GM12864 (cell line): ENCODE measurements at places on chromosomes 4 and X.

DNA sequence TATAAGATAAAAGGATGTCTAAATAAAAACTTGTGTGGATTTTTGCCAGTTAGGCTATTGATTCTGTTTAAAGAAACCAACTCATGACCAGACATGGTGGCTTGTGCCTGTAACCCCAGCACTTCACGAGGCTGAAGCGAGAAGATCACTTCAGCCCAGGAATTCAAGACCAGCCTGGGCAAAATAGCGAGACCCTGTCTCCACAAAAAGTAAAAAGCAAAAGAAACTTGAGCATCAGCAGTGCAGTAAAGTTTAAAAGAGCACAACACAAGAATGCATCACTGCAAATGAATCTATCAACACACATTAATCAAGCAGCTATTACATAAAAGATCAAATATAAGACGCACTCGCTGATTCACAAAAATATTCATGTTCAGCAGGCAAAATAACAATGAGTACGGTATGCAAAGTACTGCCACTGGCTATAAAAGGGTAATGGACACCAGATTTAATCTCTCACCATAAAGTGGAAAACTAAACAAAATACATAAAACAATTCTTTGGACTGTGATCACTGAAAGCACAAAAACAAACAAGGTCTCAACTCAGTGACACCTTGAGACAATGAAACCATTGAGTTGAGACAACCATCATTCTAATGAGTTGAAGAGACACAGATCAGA is 41.3 kb downstream of the LRBA start:
- DNase-seq = no peak

DNA sequence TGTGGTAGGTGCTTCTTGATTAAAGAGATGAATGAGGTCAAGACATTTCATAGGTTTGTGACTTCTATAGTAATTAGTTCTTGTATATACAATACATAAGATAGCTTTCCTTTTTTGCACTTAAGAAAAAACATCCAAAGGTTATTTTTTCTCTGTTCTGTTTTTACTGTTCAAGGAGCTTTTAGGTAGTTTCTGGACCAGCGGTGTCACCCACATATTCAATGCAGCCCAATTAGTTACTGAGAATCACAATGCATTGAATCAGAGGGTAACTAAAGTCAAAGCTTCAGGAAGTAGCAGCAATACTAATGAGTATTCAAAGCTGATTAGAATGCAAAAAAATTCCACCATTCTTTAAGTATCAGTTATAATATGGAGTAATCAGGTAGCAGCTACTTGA is 211.6 kb downstream of the SH2D1A start:
- no peak for DNase-seq

DNA sequence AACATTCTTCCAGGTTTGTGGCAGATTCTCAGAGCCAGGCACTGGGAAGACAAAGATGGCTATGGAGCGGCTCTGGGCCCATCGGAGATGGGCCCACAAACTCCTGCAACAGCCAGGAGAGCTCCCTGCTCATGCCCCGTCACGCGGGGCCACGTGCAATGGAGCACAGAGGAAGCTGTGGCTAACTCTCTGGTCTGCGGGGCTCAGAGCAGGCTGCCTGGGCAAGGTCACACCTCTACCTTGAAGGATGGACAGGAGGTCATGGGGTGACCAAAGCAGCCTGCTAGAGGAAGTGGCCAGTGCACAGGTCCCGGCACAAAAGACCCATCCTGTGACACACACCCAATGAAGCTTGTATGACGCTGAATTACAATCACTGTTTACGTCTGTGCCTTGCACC is 45.2 kb downstream of the C4orf50 start:
- DNase-seq = no peak

GRCh38 chrX:47321386-47321785 is 49.0 kb upstream of the ZNF157 start:
- no peak for DNase-seq

DNA sequence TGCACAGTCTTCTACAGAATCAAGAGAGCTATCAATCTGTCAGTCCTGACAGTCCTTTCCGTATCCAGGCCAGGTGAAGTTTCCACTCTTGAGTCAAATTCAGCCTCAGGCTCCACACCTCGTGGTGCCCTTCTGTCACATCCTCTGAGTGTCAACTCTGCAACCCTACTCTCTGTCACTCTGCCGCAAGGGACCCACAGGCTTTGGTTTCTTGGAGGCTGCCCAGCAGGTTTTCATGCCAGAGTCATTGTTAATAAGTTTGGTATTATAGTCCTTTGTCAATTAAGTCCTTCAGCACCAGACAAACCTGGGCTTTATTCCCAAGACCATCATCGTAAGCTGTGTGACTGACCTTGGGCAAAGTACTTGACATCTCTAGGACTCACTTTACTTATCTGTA is 83.4 kb upstream of the KLHL13 start:
- no peak for DNase-seq

GRCh38 chr4:7987148-7987989 is 47.7 kb upstream of the AFAP1 start:
- DNase-seq = peak; percentile 45

GRCh38 chr4:124804041-124804440 is 91.5 kb upstream of the ANKRD50 start:
- DNase-seq = no peak

DNA sequence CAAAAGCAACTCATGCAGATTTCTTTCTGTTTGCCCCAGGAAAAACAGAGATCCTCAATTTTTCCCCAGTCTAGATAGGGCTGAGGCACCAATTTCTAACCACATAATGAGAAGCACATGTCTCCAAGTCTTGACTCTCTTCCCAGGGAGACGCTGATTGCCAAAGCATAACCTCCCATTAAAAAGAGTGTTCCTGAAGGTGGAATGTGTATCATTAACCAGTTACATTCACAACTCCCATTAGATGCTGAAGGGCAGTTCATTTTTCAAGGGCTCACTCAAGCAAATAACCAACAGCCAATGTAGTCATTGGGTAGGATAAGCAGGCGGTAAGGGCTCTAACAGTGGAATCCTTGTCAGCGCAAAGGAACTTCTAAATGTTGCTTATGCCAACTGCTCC is 27.5 kb downstream of the TMEM47 start:
- DNase-seq = no peak

DNA sequence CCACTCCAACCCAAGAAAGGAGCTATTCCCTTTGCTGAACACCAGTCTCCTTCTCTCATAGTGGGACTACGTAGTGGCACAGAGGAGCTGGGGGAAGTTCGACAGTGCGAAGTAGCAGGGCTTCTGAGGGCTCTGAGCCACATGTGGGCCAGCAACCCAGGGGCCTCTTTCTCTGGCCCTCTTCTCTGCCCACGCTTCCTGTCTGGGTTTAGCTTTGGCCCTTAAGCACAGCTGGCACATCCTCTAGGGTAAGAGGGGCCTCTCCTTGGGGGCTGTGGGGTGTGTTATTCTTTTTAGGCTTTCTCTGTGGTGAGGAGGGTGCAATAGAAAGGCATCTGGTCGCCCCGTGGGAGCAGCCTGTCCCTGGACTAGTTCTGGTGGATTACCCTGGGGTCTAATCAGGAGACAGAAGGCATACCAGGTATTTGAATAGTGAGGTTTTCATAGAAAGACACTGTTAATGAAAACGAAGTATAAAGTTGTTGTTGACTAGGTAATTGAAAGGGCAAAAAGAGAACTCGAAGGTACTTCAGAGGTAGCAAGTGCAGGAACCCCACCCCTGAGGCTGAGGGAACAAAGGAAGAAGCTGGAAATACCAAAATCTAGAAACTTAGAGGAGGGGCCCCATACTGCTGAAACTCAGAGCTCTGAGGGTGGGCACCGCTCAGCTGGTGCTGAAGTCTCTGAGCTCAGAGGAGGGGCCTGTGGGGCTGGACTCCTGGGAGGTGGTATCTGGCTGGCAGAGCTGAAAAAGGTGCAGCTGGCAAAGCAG is 151.9 kb upstream of the RPS6KA3 start:
- DNase-seq = no peak

DNA sequence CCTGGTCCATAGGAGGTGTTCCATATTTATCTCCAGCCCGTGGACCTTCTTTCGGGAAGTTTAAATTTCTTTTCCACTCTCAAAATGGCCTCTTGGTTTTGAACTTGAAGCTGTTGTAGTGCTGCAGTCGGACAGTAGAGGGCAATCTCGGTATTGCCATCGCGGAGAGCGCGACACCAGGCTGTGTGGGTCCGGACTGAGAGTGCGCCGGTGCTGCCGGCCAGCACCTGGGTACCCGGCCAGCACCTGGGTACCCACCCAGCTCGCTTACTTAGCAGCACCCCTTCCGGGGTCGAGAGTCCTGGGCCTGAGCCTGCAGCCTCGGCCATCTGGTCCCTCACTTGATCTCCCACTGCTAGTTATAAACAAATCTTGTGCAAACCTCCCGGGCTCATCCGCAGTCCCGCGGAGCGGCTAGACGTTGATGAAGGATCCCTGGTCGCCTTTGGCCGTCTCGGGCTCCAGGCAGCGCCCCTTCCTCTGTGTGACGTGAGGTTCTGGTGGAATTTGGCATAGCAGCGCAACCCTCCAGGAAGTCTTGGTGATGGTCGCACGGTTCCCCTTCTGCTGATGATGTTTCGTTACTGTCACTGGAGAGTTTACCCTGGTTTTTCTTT is 18.0 kb downstream of the FAM9A start:
- DNase-seq = no peak

DNA sequence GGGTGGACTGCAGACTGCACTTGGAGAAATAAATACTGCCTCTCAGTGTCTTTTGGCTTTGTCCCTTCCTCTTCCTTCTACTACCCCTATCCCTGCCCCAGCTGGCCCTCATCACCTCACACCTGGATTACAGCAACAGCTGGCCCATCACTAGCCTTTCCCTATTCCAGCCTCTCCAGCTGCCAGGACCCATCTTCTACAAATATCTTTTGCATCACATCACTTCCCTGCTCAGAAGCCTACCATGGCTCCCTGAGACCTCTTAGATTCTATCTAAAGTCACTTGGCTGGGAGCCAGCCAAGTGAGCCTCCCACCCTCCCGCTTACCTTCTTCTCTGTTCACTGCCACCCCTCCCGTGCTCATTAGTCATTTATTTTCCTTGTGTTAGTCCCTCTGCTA is 66.8 kb downstream of the TSC22D3 start:
- DNase-seq = no peak

- no peak for DNase-seq
Observed at GRCh38 chrX:7219153-7219705, 71.3 kb upstream of the PUDP start.

DNA sequence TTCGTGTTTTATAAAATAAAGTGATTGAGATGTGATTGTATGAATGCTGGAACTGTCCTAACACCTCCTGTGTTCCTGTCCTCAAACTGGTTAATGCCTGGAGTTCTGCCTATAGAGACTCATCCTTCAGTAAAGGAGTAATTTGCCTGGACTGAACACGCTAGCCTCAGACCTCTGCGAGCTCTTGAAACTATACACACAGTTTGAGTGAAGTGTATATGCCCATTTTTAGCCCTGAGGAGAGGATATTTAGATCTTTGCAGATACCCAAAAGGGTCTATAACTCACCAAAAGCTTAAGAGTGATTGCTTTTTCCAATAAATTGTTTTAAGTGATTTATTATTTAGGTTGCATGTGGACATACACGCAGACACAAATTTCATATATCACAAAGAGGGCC is 29.9 kb upstream of the STIM2 start:
- no peak for DNase-seq

GRCh38 chr4:76729460-76729859 is 168.5 kb downstream of the SOWAHB start:
- no peak for DNase-seq

DNA sequence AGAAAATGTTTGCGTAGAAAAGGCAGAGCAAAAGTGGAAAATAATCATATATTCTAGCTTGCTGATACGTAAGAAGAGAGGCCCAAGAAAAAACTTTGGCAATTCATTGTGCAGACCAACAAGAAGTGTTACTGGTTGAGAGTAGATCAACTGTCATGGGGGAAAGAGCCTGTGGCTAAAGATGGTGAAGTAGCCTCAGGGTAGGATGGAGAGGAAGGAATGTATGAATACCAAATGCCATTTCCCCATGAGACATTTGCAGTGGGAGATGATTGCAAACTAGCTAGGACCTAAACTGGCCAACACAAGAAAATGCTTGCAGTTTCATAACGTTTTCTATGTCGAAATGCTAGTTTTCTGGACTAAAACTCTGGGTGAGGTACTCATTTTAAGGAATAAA is 47.7 kb upstream of the ADGRL3 start:
- no peak for DNase-seq
